ENCODE measurements at places on chromosomes 7 and 10. TPM values are rescaled to one million over a fixed set of nuclear protein-coding genes. Genes with fewer than 3 reads are reported as not detected.
A peak's percentile ranks its signal among the peaks of the same experiment; 100 is the strongest.

The GPC2 gene
- total RNA-seq: 3.6 TPM

The PDLIM1 gene
- 143 TPM for total RNA-seq

The LRGUK gene
- 2.6 TPM for total RNA-seq

The ZC3HAV1L gene
- total RNA-seq: 19.3 TPM

The GIMAP6 gene
- 28.2 TPM for total RNA-seq

The SLC18A3 gene
- total RNA-seq: not detected

The SYT15 gene
- 1.6 TPM for total RNA-seq

The SVOPL gene
- not detected for total RNA-seq

The TMEM273 gene
- total RNA-seq: 9.1 TPM

The RBP3 gene
- not detected for total RNA-seq

The CPA4 gene
- total RNA-seq: not detected

The SGCE gene
- 92.2 TPM for total RNA-seq

The PDE6C gene
- total RNA-seq: not detected

- DNase-seq: no peak
These were observed 121.9 kb downstream of the RAB11FIP2 start for GRCh38 chr10:117924820-117925219.

DNA sequence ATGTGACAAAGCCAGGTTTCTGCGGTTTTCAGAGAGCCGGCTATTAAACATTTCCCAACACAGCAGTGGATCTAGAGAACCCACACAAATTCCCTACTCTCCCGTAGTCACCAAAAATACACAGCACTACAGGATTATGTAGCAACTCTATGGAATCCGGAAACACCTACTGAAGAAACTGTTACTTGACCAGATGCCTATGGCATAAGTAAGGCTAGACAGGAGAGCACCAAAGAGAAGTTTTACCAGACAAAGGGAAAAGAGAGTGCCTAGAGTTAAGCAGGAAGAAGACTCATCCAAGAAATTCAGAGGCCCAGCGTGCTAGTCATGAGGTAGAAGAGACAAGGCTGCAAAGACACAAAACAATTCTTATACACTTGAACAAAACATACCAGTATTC, 321.1 kb downstream of the PARD3 start:
- no peak for DNase-seq

DNA sequence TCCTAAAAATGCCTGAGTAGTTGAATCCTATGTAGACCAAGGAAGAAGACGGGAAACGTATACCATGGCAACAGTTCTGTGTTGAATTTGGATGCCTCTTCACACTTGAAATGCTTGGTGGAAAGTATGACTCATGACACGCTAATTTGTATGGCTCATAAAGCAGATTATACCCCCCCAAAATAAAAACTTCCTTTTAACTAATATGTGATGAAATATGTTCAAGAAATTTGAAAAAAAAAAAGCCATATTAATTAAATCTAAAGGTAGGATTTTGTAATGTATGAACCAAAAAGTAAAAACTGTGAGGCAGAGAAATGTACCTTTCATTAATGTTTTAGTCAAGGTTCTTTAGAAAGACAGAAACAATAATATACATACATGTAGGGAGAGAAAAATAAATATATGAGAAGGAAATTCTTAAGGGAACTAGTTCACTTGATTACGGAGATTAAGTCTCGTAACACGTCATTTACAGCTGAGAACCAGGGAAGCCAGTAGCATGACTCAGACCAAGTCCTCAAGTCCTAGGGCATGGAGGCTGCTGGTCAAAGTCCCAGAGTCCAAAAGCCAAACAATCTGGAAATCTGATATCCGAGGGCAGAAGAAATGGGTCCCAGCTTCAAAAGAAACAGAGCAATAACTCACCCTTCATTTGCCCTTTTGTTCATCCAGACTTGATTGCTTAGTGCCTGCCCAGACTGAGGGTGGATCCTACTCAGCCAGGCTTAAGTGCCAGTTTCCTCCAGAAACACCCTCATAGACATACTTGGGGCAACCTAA, 485.1 kb downstream of the SEMA3D start:
- DNase-seq: no peak

DNA sequence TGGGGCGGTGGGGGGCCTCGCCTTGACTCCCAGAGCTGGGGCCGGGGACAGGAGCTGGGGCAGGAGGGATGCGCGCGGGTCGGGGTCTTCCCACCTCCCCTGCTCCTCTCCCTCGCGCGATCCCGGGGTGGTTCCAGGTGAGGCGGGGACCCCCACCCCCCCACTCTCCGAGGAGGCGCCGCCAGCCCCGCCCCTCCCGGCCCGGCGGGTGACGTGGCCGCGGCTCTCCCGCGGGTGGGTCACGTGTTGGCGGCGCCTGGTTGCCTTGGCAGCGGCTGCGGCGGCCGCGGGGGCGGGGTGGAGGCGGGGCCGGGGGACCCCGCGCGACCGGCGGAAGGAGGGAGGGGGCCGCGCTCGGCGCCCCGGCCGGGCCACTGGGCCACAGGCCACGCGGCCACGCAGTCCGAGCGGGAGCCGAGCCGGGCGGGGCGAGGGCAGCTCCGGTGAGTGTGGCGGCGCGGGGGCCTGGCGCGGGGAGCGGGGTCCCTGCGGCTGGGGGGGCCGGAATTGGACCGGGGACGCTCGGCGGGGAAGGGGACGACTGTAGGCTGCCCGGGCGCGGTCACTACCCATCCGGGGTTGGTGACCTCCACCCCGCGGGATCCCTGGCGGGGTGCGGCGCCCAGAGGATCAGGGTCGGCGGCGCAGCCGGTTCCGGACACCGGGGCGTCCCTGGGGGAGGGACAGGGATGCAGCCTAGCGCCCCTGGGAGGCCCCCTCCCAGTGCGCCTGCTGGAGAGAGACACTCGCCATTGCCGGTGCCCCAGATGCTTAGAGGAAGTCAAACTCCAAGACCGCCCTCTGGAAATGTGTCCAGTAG, at the start of gene ORAI2:
ORAI2 (plus strand) TSS at position 357 of the 820 bp plus-strand sequence. CDS start 5,382 bp downstream, outside the sequence.
- peak; percentile 65 for DNase-seq

- DNase-seq: no peak
These were observed 12.3 kb upstream of the MYPN start for GRCh38 chr10:68096913-68097516.

DNA sequence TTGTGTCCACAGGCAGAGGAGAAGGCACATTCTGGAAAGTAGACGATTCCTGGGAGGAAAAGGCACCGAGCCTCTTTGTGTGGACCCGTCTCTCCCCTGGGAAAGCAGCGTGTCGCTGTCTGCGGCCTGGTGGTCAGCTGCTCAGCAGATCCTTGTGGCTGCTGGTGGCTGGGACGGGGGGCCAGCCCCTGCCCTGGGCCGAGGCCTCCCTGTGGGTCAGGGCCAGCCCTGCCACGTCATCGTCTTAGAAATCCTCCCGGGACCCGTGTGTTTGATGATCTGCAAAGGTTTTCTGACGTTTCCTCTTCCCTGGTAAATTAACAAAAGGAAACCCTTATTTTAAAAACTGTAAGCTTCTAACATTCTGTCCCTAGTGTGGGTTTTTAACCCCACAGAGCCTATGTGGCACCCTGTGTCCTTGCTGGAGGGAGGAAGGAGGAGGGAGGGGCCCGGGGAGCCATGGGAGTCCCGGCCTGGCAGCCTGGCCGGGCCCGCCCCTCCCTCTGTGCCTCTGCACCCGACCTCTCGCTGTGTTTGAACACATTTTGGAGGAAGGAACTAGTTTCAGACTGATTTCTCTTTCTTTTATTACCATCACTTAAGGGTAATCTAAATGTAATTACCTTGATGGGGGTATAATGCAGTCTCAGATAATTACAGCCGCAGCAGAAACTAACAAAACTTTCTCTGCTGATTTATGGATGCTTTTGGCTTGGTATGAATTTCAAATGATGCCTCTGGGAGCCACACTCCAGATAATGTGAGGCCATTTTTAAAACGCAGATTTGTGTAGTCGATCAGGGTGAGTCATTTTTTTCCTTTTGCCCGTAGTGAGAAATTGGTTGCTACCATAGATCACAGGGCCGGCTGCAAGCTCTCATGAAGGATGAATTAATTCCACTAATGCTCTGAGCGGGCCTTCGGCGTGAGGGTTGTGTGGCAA, 85.5 kb downstream of the NKX6-2 start:
- DNase-seq: peak; percentile 24

- DNase-seq: no peak
These were observed 574.6 kb upstream of the GALNT17 start for GRCh38 chr7:70557338-70557737.

- no peak for DNase-seq
These were observed 248.9 kb downstream of the FOXP2 start for GRCh38 chr7:114663502-114663901.

DNA sequence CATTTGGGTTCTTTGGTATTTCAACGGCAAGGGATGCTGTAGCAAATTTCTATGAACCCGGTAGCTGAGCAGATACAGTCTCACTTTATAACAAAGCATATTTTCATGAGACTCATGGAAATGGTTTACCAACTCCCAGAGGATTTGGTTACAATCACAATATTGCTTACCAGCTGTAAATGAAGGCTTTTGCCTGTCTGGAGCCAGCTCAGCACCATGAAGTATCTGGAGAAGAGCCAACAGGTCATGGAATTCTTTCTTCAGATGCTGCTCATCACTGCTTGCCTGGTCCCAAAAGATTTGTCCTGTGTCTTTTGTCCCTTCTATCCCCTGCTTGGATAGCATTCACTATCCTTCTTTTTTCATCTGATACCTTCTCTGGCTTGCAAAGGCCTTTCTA, 316.9 kb upstream of the PHYHIPL start:
- DNase-seq: no peak

DNA sequence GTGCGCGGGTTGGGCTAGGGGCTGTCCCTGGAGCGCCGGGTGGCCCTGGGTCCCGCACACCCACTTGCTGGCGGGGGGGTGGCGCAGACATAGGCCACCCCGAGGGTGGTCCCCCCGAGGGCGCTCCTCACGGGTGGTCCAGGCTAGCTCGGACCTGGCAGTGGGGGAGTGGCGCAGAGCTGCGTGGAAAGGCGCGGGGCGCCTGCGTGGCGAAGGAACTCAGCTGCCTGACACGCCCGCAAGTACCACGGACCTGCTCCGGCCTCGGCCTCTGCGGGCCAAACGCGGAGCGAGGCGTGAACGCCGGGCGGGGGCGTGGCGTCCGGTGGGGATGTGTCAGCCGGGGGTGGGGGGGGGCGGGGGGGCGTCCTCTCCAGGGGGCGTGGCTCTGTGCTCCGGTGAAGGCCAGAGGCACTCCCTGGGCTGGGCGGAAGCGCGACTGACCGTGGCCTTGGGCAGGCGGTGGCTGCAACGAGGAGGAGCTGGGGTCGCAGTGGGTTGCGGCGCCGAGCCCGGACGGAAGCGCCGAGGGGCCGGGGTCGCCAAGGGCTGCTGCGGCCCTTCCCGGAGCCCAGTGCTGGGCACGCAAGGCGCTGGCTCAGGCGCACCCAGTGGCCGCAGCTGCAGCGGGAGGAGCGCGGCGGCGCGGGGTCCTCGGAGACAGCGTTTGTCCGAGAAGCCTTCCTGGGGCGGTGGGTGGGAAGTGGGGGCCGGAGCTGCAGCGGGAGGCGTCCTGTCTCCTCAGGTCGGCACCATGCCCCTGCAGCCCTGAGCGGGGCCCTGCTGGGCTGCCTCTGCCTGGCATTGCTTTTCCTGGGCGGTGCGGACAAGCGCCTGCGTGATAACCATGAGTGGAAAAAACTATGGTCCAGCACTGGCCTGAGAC, 58.9 kb upstream of the NUPR2 start:
- peak; percentile 62 for DNase-seq

- DNase-seq: no peak
These were observed 125.4 kb downstream of the KCNMA1 start for GRCh38 chr10:77512219-77512578.

DNA sequence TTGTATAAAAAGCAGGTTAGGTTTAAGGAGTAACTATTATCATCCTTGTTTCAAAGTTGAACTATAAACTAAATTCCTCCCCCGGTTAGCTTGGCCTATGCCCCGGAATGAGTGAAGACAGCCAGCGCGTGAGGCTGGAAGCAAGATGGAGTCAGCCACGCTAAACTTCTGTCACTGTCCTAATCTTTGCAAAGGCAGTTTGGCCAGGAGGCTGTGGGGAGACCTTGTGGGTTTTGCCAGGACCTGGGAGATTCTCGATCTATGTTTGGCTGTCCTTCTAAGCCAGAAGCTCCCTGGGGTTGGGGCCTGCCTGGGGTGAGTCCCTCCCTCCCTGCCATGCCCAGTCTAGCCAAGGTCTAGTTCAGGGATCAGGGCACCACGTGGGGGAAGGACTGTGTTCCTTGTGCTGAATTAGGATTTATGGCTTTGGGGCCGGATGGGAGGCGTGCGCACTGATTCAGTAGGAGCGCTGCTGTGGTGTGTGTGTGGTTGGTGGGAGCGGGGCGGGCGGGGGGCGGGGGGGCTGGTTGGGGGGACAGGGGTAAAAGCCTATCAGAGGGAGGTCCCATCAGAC, 871 bp upstream of the GTF2IRD1 start:
- DNase-seq: no peak

DNA sequence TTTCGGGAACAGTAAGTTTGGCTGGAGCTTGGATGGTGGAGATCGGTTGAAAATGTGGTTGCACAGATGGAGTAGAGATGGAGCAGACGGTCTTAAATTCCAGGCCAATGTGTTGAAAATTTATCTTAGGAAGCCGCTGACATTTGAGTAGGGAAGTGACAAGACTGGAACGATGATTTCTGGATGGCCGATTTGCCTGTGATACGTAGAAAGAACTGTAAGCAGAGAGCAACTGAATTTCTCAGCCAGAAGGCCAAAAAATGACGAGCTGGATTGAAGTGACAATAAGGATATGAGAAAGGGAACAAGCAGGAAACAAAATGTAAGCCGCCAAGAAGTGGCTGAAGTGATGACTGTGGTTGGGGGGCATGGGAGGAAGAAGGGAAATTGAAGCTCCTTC, 687 bp upstream of the ARMC3 start:
- DNase-seq: no peak

DNA sequence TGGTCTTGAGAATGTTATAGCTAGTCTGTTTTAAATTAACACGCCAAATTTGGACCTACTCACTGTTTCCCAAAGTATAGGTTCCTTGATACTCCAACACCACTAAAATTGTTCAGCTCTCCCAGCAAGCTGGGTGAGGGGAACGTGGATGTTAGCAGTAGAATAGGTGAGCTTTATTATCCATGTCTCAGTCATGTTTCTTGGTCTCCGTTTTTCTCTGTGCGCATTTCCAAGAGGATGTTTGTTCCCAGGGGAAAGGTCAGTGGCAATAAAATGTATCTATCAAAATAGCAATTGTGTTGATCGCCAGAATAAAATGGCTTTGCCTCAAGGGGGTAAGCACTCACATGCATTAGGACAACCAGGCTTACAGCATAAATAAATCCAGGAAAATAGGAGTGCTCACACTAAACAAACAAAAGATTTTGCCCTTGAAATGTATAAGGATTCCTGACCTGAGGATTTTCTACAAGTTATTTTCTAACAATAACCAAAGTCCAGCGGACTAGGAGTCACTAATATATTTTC, 187.0 kb upstream of the C7orf33 start:
- DNase-seq: no peak

- no peak for DNase-seq
These were observed 226.5 kb downstream of the FANK1 start for GRCh38 chr10:126122881-126123280.

GRCh38 chr10:16612115-16612980, 90.7 kb upstream of the C1QL3 start:
- DNase-seq: no peak

DNA sequence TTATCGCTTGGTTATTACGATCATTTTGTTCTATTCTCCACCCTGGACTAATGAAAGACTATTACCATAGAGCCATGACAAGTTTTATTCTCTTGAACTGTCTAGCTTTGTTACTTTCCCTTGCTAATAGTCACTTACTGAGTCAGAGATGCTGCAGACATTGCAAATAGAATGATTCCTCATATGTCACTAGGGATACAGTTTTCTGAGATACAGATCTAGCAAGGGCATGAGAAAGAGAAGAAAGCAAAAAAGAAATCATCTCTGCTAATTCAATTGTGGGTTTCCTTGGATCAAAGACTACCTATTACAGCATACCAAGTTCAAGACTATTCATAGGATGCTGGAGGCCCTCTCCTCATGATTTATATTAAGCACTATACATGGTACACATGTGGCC, 204.3 kb downstream of the MBL2 start:
- DNase-seq: no peak
